ENCODE measurements at places on chromosomes 16 and 17. TPM values are rescaled to one million over a fixed set of nuclear protein-coding genes. Genes with fewer than 3 reads are reported as not detected.

Gene RNF112
- total RNA-seq: 2.3 TPM

DNA sequence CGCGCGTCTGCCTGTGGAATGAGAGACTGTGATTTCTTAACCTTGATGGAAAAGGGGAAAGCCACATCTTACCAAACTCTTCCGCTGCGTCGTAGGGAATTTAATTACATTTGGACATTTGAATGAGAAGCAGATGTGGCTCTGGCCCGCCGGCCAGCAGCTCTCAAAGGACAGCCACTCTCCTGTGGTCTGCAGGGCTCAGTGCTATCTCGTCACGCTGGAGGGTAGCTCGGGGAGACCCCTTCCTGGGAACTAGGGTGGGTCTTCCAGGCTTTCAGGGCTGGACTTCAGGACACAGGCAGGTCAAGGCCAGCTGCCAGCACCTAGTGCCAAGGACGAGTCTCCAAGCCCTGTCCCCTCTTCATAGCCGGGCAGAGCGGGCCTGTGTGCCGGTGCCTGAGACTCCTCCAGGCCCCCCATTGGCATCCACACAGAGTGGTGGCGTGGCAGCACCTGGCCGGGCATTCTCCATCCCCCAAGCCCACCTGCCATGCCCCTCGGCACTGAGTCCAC lies 15.9 kb upstream of the TBX2 start:
- no peaks in the 10 kb centered on the region for H3K27me3 ChIP-seq
- H3K36me3 ChIP-seq: no peaks in the 10 kb centered on the region
- no peak overlapping the region for H3K4me3 ChIP-seq
- H3K4me1 ChIP-seq: no peaks in the 10 kb centered on the region

DNA sequence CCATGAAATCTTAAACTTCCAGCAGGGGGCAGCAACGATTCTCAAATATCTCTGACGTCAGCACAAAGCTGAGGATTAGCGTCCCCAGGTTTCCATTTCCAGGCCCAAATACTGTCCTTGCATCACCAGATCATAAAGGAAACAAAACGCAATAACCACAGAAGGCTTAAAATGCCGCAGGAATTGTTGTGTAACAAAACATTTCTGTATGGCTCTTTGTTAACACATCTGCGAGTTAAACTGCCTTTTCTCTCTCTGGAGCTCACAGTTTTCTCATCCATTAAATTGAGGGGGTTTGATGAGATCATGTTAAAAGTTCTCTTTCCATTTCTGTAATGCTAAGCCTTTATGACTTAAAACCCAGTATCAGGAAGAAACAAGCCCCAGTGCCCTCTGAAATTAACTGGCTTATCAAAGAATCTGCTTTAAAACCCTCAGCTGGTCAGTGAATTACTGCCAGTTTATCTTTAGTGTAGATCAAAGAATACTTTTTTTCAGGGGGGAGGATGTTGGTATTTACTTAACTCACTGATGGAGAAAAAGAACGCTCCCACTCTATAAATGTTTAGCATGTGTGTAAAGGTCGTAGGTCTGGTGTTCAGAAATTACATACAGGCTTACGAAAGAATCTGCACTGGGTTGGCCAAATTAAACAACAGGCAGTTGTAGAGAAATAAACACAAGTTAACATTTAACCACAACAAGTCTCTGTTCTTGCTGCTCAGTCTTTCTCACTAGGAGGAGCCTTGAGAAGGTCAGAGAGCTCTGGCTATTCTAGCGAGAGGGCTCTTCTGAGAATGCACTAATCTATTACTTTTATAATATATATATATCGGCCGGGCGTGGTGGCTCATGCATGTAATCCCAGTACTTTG lies 10.6 kb upstream of the TERF2 start:
- no peaks in the 10 kb centered on the region for H3K27me3 ChIP-seq
- H3K4me3 ChIP-seq: peak overlapping the region; percentile 24
- no peaks in the 10 kb centered on the region for H3K36me3 ChIP-seq
- H3K27ac ChIP-seq: peak overlapping the region; percentile 82

DNA sequence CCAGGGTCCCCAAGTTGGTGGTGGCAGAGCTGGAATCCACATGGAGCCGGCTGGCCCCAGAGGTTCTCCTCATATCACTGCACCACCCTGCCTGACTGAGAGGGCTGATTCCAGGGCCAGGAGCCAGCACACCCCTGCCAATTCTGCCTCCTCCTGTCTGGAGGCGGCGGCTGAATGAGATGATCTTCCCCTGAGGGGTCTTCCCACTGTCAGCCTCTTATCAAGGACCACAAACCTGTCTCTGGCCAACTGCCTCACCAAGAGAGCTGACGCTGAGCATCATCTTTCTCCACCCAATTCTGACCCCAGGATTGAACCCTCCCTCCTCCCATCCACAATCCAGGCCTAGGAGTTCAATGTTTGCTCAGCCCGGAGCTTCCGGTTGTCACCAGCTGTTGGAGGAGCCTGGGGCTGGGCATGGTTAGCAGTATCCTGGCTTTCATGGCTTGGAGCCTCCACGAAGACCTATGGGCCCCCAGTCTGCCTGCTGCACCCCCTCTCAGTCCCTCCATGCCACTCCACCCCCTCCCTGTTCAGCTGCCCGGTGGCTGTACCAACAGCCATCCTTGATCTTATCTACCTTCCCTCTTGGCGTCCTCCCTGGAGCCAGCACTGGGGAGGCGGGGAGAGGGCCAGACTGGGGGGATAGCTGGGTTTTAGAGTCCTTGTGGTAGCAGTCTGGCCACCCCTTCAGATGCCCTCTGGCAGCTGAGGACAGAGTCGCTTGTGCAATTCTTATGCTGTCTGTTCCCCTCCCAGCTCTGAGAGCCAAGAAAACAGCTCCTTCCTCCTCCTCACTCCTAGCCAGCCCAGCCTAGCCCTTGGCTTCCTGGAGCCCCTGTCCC lies 25.6 kb downstream of the ABCC3 start:
- H3K4me1 ChIP-seq: peaks cover 76% of the 10 kb centered on the region
- H3K4me3 ChIP-seq: peak overlapping the region; percentile 39
- H3K36me3 ChIP-seq: peaks cover 19% of the 10 kb centered on the region

GRCh38 chr17:16491703-16492612 lies at the start of gene LRRC75A:
LRRC75A (minus strand) TSS chr17:16492193; CDS start chr17:16491990, 203 bp downstream.
- H3K4me1 ChIP-seq: peaks cover 7% of the 10 kb centered on the region
- H3K27me3 ChIP-seq: peaks cover 9% of the 10 kb centered on the region
- H3K4me3 ChIP-seq: peak within 1 kb of the TSS; percentile 52
- no peaks in the 10 kb centered on the region for H3K36me3 ChIP-seq

GRCh38 chr17:43418441-43419374 lies 19.9 kb downstream of the ARL4D start:
- peaks cover 28% of the 10 kb centered on the region for H3K4me1 ChIP-seq
- H3K27me3 ChIP-seq: no peaks in the 10 kb centered on the region
- peak overlapping the region; percentile 54 for H3K4me3 ChIP-seq
- peak overlapping the region; percentile 71 for H3K27ac ChIP-seq

Gene MYADML2
- not detected for total RNA-seq

Gene ALDOC
- total RNA-seq: 17.4 TPM

- H3K4me3 ChIP-seq: no peak overlapping the region
- no peak overlapping the region for H3K27ac ChIP-seq
- no peaks in the 10 kb centered on the region for H3K36me3 ChIP-seq
These were observed 116.5 kb downstream of the ADCY9 start for GRCh38 chr16:3999479-4000325.

Gene SOST
- not detected for total RNA-seq

Gene ATP6V0C
- total RNA-seq: 205 TPM

GRCh38 chr17:57783338-57783742 lies 38.2 kb upstream of the CCDC182 start:
- H3K27ac ChIP-seq: no peak overlapping the region
- no peaks in the 10 kb centered on the region for H3K36me3 ChIP-seq
- H3K4me3 ChIP-seq: no peak overlapping the region
- peaks cover 99% of the 10 kb centered on the region for H3K27me3 ChIP-seq
- DNase-seq: peak; percentile 18

- no peaks in the 10 kb centered on the region for H3K27me3 ChIP-seq
- H3K36me3 ChIP-seq: no peaks in the 10 kb centered on the region
- no peak for DNase-seq
- H3K27ac ChIP-seq: no peak overlapping the region
- peaks cover 21% of the 10 kb centered on the region for H3K4me1 ChIP-seq
These were observed 2.6 kb downstream of the LGALS3BP start for GRCh38 chr17:78976907-78977680.

- no peaks in the 10 kb centered on the region for H3K36me3 ChIP-seq
- no peaks in the 10 kb centered on the region for H3K27me3 ChIP-seq
- no peak overlapping the region for H3K4me3 ChIP-seq
- no peaks in the 10 kb centered on the region for H3K4me1 ChIP-seq
These were observed 3.0 kb downstream of the C16orf86 start for GRCh38 chr16:67669499-67670101.
